ENCODE measurements at places on chromosomes 13 and 19. TPM values are rescaled to one million over a fixed set of nuclear protein-coding genes. Genes with fewer than 3 reads are reported as not detected.
A peak's percentile ranks its signal among the peaks of the same experiment; 100 is the strongest.

- peak; percentile 90 for DNase-seq
- peaks cover 8% of the 10 kb centered on the region for H3K4me1 ChIP-seq
- H3K36me3 ChIP-seq, result peaks cover 10% of the 10 kb centered on the region
- H3K4me3 ChIP-seq, result no peak overlapping the region
These were observed 237.4 kb downstream of the RGCC start for GRCh38 chr13:41694545-41695301.

- no peaks in the 10 kb centered on the region for H3K36me3 ChIP-seq
- no peaks in the 10 kb centered on the region for H3K27me3 ChIP-seq
- H3K4me3 ChIP-seq, result no peak overlapping the region
- H3K4me1 ChIP-seq, result no peaks in the 10 kb centered on the region
- no peak for DNase-seq
- H3K27ac ChIP-seq, result no peak overlapping the region
These were observed 425.1 kb downstream of the EFNB2 start for GRCh38 chr13:106110241-106110855.

DNA sequence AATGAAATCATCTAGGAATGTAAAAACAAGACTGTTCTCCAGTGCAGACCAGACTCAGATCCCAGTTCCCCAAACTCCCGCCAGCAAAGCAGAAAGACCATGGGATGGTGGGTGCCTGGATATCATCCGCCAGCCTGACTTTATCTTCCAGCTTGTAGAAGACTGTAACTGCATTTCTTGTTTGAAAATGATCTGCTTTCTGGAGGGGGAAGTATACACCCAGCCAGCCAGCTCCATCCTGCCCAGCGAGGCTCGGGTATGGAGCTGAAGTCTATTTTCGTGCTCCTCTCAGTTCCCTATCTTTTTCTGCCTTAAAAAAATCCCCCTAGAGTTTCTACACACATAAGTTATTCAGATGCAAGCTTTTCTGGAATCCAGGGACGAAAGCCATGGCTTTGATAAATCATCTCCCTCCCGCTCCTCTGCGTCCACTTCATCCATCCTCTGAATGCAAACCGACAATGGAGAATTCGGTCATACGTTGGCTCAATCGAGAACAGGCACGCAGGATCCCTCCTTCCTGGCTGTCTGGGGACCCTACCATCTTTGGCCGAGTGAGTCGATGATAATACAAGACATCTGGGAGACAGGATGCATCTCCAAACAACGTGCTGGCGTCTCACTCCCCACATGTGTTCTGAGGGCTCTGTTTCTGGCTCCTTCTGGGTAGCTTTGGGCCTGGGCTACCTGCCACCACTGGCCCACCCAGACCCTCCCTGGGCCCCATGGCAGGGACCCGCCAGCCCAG lies 31.2 kb downstream of the CEBPG start:
- peak overlapping the region; percentile 27 for H3K27ac ChIP-seq
- no peaks in the 10 kb centered on the region for H3K27me3 ChIP-seq
- peak overlapping the region; percentile 49 for H3K4me3 ChIP-seq
- no peak for DNase-seq
- H3K36me3 ChIP-seq, result no peaks in the 10 kb centered on the region
- peaks cover 62% of the 10 kb centered on the region for H3K4me1 ChIP-seq

- peaks cover 8% of the 10 kb centered on the region for H3K4me1 ChIP-seq
- no peak overlapping the region for H3K27ac ChIP-seq
- no peaks in the 10 kb centered on the region for H3K27me3 ChIP-seq
- no peak overlapping the region for H3K4me3 ChIP-seq
- no peak for DNase-seq
These were observed 8.7 kb downstream of the IQCN start for GRCh38 chr19:18265582-18265981.

- no peaks in the 10 kb centered on the region for H3K36me3 ChIP-seq
- H3K4me1 ChIP-seq, result peaks cover 9% of the 10 kb centered on the region
- H3K27ac ChIP-seq, result no peak within 1 kb of the TSS
- no peak within 1 kb of the TSS for H3K4me3 ChIP-seq
These were observed at the start of gene EXOC3L2 for GRCh38 chr19:45245334-45245787. Gene EXOC3L2 (minus strand): TSS chr19:45245407. CDS start chr19:45239045, 6,362 bp downstream.

DNA sequence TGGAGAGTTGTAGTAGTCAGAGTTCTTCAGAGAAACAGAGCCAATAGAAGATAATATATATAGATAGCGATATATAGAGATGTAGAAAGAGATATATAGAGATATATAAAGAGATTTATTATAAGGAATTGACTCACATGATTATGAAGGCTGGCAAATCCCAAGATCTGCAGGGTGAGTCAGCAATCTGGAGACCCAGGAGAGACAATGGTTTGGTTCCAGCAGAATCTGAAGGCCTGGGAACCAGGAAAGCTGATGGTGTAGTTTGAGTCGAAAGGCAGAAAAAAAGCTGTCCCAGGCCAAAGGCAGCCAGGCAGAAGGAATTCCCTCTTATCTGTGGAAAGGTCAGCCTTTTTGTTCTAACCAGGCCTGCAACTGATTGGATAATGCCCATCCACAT lies 194.1 kb downstream of the NUFIP1 start:
- H3K27ac ChIP-seq, result no peak overlapping the region
- no peaks in the 10 kb centered on the region for H3K27me3 ChIP-seq
- no peak for DNase-seq
- H3K4me1 ChIP-seq, result no peaks in the 10 kb centered on the region

DNA sequence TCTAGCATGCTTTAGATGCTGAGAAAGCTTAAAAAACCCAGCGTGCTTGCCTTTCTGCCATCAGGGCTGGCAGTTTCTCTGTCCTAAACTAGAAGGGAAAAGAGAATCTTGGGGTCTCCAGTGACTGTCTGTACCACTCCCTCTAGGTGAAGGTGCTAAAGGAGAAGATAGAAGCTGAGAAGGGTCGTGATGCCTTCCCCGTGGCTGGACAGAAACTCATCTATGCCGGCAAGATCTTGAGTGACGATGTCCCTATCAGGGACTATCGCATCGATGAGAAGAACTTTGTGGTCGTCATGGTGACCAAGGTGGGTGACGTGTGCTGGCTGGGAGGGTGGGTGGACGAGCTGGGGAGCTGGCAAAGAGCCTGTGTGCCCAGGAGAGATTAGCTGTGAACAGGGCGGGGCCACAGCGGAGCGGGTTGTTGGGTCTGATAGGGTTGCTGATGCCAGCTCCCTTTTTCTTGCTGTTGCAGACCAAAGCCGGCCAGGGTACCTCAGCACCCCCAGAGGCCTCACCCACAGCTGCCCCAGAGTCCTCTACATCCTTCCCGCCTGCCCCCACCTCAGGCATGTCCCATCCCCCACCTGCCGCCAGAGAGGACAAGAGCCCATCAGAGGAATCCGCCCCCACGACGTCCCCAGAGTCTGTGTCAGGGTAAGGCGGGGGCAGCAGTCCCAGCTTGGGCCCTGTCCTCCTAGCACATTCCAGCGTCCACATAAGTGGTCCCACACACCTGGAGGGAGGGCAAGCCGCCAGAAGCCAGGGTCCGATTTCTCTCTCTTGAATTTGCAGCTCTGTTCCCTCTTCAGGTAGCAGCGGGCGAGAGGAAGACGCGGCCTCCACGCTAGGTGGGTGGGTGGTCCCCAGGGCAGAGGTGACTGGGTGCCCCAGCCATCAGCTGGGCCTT lies 2.3 kb downstream of the RAD23A start:
- peak overlapping the region; percentile 93 for H3K27ac ChIP-seq
- H3K4me3 ChIP-seq, result no peak overlapping the region
- peaks cover 33% of the 10 kb centered on the region for H3K4me1 ChIP-seq

DNA sequence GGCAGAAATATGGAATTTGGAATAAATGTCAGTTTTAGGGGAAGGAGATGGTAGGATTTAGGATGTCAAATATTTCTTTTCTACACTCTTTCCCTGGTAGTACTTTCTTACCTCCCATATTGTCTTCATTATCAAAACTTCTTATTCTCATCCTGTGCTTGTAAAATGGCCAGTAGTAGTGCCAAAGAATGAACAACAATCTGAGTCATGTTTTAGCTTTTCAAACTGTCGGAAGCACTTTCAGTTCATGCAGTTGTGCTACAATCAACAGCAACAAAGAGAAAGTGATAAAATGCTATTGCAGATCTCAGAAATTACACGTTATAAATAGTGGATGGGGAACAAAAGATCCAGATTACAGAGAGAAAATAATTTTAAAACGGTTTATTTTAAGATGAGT lies 193.7 kb upstream of the RXFP2 start:
- H3K27me3 ChIP-seq, result peaks cover 2% of the 10 kb centered on the region
- no peaks in the 10 kb centered on the region for H3K4me1 ChIP-seq
- no peak overlapping the region for H3K27ac ChIP-seq
- DNase-seq, result no peak
- no peaks in the 10 kb centered on the region for H3K36me3 ChIP-seq

- H3K36me3 ChIP-seq, result no peaks in the 10 kb centered on the region
- H3K27ac ChIP-seq, result no peak overlapping the region
- no peak for DNase-seq
- no peaks in the 10 kb centered on the region for H3K27me3 ChIP-seq
- H3K4me3 ChIP-seq, result no peak overlapping the region
These were observed 9.7 kb upstream of the DACH1 start for GRCh38 chr13:71876648-71877255.

DNA sequence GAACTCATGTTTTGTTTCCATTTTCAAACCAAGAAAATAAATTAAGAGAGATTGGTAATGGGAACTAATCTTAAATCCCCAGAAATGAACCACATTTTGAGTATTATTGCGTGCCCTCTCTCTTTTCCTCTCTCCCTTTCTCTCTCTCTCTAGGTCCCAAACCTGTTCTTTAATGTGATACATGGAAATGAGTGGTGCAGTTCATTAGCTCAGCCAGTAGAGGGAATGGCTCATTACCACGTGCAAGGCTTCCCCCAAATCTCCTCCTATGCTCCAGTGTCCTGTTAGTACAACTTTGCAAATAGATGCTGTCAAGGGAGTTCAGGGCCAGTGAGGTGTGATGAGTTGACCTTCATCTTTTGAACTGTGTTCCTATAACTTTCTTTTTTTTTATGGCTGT lies 178.4 kb downstream of the FGF9 start:
- H3K4me3 ChIP-seq, result no peak overlapping the region
- DNase-seq, result no peak
- no peaks in the 10 kb centered on the region for H3K4me1 ChIP-seq
- H3K27ac ChIP-seq, result no peak overlapping the region

DNA sequence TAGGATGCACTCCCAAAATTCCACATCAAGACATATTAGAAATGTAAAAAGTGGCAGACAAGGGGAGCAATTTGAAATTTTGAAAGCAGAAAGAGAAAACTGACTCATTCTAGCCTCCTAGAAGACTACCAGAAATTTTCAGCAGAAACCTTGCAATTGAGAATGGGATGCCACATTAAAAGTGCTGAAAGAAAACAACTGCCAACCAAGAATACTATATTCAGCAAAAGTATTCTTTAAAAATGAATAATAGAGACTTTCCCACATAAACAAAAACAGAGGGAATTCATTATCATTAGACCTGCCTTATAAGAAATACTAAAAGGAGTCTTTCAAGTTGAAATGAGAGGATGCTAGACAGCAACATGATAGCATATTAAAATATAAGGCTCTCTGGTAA lies 78.3 kb upstream of the HTR2A start:
- no peaks in the 10 kb centered on the region for H3K4me1 ChIP-seq
- H3K36me3 ChIP-seq, result no peaks in the 10 kb centered on the region
- no peak overlapping the region for H3K4me3 ChIP-seq

GRCh38 chr13:105773241-105773640 lies 762.2 kb downstream of the EFNB2 start:
- H3K36me3 ChIP-seq, result no peaks in the 10 kb centered on the region
- DNase-seq, result no peak
- no peak overlapping the region for H3K4me3 ChIP-seq
- H3K4me1 ChIP-seq, result no peaks in the 10 kb centered on the region
- no peaks in the 10 kb centered on the region for H3K27me3 ChIP-seq

DNA sequence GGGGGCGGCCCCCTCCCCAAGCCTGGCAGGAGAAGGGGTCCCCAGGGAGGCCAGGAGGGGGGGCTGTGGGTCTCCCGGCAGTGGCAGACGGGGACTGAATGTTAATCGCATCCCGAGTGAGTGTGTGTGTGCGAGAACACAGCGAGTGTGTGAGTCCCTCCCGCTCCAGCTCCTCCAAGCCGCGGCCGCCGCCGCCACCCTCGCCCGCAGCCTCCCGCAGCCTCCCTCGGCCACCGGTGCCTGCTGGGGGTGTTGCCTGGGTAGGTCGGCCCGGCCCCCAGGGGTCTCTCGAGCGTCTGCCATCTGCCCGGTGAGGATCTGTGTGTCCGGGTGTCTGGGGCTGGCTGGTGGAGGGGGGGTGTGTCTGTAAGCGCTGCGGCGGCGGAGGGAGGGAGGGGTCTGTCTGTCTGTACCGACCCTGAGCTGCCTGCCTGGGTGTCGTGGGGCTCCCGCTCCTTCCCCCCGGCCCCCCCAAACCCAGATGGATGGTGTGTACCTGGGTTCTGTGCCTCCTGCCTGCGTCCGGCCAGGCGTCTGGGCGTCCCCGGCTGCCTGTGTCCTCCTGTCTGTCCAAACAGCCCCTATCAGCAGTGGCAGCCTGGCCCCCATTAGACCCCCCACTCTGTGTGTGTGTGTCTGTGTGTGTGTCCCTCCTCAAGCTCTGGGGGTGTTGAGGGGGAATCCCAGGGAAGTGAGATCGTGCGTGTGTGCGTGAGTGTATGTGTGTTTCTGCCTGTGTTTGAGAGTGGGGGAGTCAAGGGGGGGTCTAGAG lies at the start of gene GRIN2D:
Gene GRIN2D, plus strand, starts transcription at position 110 of the 772 bp plus-strand sequence. CDS start 4,725 bp downstream, outside the sequence.
- H3K36me3 ChIP-seq, result peaks cover 8% of the 10 kb centered on the region
- H3K27ac ChIP-seq, result no peak within 1 kb of the TSS
- no peak within 1 kb of the TSS for H3K4me3 ChIP-seq
- peaks cover 59% of the 10 kb centered on the region for H3K27me3 ChIP-seq
- H3K4me1 ChIP-seq, result peaks cover 30% of the 10 kb centered on the region
- peak; percentile 63 for DNase-seq

DNA sequence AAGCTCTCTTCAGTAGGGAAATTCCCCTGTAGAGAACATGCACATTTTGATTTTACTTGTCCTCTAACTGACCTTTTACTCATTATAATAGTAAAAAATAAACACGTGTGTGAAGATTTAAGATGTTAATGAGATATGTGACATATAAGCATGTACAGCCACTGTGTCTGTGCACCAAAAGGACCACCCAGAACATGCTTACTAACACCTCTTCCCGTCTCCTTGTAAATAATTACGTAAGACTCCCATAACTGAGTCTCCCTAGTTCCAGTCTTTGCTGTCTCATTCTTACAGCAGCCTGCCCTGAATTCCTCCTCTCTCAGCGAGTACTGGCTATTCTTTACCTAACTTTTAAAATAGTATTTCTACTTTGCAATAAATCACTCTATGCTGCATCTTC lies 53.6 kb downstream of the ZNF100 start:
- H3K27me3 ChIP-seq, result no peaks in the 10 kb centered on the region
- H3K27ac ChIP-seq, result no peak overlapping the region
- H3K4me3 ChIP-seq, result no peak overlapping the region

GRCh38 chr13:63110466-63110865 lies 1694.8 kb upstream of the PCDH20 start:
- no peak overlapping the region for H3K27ac ChIP-seq
- no peaks in the 10 kb centered on the region for H3K36me3 ChIP-seq
- no peaks in the 10 kb centered on the region for H3K4me1 ChIP-seq
- no peak for DNase-seq

SPRED3 gene
- polyA plus RNA-seq, result not detected

ATCAY gene
- polyA plus RNA-seq, result not detected

TMC4 gene
- polyA plus RNA-seq, result 2.5 TPM

LHB gene
- 0.84 TPM for polyA plus RNA-seq

PCP2 gene
- 1.8 TPM for polyA plus RNA-seq

NFIX gene
- polyA plus RNA-seq, result 5.9 TPM

KASH5 gene
- not detected for polyA plus RNA-seq

FFAR2 gene
- polyA plus RNA-seq, result 38.7 TPM

CYSLTR2 gene
- 6.5 TPM for polyA plus RNA-seq

CD33 gene
- polyA plus RNA-seq, result 360 TPM

All from CD14-positive monocyte (primary cell).